ENCODE measurements at places on chromosomes 16 and 17.

- ATAC-seq: peak; percentile 14
These were observed 504 bp upstream of the GOSR1 start for GRCh38 chr17:30476726-30477082.

DNA sequence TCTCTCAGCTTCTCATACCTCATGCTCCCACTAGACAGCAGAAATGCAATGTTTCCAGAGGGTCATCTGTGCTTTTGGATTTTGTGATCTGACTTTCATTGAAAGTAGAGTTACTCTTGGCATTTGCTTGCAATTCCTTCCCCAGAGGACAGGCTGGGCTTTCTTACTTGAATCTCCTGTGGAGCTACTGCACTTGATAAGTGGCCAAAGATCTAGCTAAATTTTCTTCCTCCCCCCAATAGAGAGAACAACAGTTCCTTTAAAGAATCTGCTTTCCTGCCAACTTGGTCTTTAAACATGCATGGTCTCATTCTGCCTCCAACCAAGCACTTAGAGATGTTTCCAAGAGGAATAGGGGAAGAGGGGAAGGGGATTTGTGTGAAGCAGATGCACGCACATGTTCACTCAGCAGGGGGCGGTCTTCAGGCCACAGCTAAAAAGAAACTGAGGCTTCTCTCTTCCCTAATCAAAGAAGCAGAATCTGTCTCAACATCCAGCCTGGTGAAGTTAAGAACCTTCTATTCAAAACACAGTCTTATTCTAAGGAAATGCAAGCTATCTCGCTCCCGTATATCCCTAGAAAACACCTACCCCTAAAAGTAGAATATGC, 229.6 kb downstream of the ZFHX3 start:
- ATAC-seq: no peak

- no peak for ATAC-seq
These were observed 323.2 kb upstream of the CDH5 start for GRCh38 chr16:66043326-66043725.

- no peak for ATAC-seq
These were observed 14.3 kb upstream of the HNF1B start for GRCh38 chr17:37759014-37759637.

DNA sequence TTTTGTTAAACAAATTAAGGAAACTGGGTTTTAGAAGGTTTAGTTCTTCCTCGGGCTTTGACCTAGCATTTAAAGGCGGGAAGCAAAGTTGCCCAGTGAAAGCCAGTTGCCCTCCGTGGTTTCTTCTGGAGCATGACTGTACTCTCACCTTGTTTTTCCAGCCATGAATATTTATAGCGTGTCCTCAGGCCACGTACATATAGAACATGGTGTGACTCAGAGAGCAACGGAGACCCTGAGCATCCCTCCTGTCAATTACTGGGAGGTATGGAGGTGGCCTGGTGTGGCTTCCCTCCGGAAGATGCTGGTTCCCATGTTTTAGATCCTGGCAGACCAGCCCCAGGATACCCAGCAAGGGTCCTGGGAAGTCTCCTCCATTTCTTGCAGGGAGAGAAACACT, 48.4 kb downstream of the AKAP1 start:
- ATAC-seq: no peak

DNA sequence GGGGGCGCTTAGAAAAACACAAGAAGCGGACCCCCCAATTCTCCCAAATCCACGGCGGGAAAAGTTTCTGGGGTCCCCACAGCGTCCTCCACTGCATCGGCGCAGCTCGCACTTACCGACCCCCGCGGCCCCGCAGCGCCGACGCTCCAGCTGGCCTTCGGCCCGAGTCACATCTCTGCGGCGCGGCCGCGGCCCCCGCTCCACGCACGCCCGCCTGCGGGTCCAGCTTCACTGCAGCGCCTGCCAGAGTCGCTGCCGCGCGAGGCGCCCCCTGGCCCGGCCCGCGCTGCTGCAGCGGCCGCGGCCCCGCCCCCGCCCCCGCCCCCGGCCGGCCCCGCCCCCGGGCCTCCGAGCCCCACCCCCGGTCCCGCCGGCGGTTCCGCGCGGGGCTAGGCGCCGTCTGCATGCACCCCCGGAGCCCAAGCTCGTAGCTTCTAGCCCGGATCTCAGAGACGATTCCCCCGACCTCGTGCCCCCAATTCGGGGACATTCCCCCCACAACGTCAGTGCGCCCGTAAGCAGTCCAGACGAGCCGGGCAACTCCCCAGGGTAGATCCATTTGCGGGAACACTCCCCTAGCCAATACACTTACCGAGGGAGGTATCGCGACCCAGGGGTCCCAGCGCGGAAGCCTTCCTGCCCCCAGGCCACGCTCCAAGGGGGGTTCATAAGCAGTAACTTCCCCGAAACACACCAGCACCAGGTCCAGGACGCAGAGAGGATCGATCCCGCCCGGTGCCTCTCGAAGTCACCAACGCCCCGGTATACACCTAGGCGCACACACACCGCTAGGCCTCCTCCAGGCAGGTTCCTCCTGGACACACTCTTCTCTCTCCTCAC, at the start of gene GPRC5B:
TSS of gene GPRC5B (minus strand) at position 238 of the 840 bp plus-strand sequence. CDS start 12,003 bp downstream, outside the sequence.
- ATAC-seq: peak; percentile 77

GRCh38 chr17:30405161-30405560, 26.4 kb downstream of the CPD start:
- no peak for ATAC-seq

GRCh38 chr17:4785311-4786105, 656 bp downstream of the VMO1 start:
- no peak for ATAC-seq

DNA sequence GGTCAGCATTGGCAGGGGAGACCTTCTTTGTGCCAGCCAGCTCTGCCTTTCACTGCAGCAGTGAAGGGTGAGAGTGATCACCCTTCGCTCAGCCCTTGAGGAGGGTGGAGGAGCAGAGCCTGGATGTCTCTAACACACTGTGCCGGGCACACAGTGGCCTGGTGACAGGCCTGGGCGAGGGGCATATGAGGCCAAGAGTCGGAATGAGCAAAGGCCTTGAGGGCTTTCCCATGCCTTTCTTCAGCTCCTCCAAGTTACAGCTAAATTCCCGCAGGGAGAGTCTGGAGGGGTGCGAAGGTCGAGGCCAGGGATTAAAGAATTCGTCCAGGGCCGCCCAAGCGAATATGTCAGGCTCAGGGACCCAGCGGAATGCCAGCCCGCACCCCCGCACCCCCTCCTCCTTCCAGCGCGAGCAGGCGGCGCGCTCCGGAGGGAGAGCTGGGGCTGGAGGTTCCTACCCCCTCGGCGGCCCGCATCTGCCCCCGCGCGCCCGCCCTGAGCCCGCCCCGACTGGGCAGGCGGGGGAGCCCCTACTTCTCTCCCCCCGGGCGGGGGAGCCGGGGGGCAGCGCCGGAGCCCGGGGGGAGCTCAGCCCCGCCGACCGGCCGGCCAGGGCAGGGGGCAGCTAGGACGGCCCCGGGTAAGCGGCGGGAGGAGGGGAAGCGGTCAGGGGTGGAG, at the start of gene RASL10B:
TSS of gene RASL10B (plus strand) at position 401 of the 678 bp plus-strand sequence. CDS start 3,546 bp downstream, outside the sequence.
- ATAC-seq: peak; percentile 80

DNA sequence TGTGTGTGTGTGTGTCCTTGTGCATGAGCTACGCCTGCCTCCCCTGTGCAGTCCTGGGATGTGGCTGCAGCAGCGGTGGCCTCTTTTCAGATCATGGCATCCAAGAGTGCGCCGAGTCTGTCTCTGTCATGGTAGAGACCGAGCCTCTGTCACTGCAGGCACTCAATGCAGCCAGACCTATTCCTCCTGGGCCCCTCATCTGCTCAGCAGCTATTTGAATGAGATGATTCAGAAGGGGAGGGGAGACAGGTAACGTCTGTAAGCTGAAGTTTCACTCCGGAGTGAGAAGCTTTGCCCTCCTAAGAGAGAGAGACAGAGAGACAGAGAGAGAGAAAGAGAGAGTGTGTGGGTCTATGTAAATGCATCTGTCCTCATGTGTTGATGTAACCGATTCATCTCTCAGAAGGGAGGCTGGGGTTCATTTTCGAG, 22.5 kb downstream of the STAT5A start:
- ATAC-seq: no peak

DNA sequence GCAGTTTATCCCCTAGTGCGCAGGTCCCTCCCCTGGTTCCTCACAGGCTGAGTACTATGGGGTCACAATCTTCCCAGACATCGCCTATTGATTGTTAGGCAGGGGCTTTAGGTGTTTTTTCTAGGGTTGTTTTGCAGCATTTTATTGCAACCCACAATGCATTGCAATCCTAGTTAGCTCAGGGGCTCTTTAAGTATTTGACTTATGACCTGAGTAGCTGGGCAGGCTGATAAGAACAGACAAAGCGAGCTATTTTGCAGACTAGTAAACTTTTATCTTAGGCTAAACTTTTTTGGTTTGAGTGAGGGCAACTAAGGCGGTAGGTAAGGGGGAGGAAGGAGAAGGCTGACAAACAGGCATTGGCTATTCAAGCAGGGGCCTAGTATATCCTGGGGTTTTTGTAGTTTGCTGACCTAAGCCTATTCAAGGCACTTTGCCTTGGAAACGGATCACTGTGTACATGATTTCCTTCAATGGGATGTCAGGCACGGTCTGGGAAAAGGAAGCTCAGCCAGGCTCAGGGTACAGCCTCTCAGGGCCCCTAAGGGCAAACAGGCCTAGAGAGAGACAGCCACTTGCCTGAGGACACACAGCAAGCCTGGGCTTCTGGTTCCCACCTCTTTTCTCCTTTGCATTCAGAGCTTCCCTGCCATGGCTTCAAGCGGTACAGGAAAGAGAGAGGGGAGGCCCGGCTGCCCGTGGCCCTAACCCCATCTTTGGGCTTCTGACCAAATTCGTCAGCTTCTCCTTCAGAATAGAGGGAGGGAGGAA, 6.4 kb downstream of the DRC7 start:
- ATAC-seq: no peak

GRCh38 chr17:29180034-29180787, at the start of gene MYO18A:
TSS of gene MYO18A (minus strand) at chr17:29180398. CDS start at chr17:29166940, 13,458 bp downstream.
- ATAC-seq: peak; percentile 94

DNA sequence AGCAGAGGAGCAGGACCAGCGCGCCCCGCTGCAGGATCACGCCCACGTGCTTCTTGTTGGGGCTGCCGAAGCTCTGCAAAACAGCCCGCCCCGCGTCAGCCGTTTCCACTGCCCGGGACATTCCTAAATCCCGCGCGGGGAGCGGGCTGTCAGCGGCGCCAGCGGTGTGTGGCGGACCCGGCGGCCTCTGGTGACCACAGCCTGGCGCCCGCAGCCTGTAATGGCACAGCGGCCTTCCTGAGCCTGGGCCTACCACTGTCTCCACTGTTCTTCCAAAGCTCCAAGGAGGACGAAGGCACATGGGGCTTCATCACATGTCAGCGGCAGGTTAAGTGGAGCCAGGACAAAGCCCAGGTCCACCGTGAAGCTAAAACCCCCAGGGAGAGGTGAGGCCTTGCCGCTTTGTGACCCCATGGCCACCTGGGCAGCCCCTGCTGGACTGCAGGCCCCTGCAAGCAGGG, 2.5 kb downstream of the SLC47A2 start:
- ATAC-seq: no peak

DNA sequence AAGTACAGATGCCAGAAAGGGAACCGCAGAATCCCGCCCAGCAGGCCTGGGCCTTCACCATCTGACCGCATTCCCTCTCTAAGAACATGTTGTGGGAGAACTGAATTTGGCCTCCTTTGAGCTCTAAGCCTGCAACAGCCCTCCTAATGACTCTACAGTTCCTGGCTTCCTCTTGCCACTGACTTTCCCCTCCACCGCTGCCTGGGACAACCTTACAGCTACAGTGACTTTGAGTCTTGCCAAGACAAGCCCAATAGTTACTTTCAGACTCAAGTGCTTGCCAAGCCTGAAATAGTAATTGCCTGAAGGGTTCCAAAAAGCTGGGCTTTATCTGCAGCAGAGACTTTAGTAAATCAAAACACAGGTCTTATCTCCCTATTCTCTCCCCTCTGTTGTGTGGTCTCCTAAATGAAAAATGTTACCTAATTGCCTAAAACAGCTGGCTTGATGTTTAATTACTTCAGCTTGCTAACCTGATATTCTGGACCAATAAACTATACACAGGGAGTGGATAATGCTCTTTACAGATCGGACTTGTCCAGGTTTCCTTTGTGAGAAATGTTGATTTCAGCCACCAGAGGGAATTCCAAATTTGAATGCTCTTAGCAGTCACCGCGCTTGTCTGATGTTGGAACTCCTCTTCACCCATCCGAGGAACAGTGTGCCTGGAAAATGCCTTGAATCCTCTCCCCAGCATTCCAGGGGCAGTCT, 85.1 kb upstream of the TBX2 start:
- ATAC-seq: peak; percentile 84

DNA sequence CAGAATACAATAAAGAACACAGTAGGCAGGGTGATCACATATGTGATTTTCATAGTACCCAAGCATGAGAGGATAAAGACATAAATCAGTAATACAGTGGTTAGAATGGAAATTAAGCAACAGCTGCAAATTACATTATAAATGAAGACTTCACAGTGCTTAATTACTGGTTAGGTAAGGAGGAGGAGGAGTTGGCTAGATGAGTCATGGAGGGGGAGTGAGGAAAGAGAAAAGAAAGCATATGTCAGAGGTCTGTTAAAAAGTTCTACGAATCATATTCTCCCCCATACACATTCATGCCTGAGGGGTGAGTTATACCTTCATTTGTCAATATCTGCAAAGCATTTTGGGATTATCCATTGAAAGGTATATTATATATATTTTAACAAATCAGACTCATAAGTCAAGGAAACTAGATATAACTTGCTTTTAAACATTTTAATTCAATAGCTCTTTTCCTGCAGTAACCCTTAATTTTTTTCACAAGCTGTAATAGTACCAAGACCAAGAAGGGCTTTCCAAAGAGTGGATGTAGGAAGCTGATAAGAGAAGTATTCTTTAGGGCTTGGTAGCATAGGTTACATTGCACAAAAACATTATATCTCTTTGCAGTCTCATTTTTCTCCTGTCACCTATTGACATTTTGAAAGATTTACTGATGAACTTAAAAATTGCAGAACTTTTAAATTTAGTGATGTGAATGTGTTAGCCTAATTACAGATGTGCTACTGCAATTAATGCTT, 99.3 kb downstream of the STXBP4 start:
- ATAC-seq: no peak

DNA sequence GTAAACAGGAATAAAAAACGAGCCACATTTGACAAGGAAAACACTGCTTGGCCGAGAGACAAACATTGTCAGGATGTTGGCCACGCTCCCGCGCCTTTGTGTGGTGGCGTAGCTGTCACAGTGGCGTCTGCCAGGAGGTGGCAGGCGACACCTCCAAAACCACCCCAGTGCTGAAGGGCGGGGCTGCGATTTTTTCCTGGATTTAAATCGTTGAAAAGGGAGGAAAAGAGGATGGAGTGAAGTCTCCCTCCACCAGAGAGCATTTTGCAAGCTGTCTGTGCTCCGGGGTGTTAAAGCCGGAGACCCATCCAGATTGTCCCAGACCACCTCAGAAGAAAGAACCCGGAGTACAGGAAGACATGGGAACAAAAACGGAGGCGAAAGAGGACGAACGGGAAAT, 12.7 kb downstream of the MRM3 start:
- ATAC-seq: peak; percentile 73

DNA sequence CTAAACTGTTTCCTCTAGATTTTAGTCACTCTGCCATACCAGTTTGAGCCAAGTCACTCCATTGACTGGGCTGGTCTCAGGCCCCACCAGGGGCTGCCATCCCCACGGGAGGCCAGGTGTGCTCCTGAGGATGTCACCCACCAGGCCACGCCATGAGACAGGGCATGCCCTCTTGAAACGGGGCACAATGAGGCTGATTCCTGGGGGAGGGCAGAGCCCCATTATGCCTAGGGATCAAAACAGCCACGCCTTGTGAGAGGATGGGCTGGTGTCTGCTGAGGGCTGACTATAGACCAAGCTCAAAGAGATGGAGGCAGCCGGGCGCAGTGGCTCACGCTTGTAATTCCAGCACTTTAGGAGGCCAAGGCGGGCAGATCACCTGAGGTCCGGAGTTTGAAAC, 21.5 kb downstream of the GINS2 start:
- no peak for ATAC-seq

GRCh38 chr16:65106757-65107156, 15.1 kb downstream of the CDH11 start:
- ATAC-seq: no peak

Data from gastroesophageal sphincter (tissue), 4 donors.